GM20000 (cell line): ENCODE measurements at places on chromosomes 12 and 14.

GRCh38 chr12:56224954-56225353 lies 812 bp downstream of the NABP2 start:
- DNase-seq: peak; percentile 15

DNA sequence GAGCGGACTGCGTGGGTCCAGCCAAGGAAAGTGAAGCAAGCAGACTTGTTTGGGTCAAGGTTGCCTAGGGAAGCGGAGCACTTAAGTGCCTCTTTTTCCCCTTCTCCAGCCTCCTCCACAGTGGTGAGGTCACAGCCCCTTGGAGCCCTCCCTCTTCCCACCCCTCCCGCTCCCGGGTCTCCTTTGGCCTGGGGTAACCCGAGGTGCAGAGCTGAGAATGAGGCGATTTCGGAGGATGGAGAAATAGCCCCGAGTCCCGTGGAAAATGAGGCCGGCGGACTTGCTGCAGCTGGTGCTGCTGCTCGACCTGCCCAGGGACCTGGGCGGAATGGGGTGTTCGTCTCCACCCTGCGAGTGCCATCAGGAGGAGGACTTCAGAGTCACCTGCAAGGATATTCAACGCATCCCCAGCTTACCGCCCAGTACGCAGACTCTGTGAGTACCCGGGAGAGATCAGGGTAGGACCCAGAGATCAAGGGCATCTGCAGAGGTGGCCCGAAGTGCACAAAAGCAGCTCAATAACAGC lies at the start of gene TSHR:
Gene TSHR (plus strand): TSS at position 206 of the 526 bp plus-strand sequence. CDS start 60 bp downstream, at position 266.
- no peak for DNase-seq

GRCh38 chr12:56007564-56008559 lies 10.8 kb downstream of the SUOX start:
- peak; percentile 87 for DNase-seq

DNA sequence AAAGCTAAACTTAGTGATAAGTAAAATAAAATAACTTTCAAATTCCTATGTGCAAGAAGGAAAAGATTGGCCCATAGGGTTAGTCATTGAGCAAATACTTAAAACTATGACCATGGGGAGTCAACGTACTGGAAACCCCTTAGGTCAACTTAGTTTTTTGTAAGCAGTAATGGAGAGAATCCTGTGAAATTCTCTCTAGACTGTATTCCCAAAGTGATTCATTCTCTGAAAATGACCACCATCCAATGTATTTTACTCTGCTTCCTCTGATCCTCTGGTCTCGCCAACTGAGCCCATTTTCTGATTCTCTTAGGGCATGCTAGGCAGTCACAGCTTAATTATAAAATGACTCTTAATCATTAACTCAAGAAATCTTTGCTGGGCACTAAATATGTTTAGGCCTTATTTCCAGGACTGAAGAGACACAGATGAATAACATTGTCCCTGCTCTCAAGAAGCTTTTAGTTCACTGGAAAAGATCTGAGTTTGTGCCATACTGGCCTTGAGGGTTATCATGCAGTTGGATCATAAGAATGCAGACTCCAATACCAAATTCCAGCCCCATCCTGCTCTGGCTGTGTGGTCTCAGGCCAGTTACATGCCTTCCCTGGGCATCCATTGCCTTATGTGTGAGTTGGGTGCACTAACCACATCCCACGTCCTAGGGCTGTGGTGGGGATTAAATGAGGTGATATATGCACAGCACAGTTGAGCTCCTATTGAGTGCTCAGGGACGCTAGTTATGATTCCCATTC lies 732.4 kb downstream of the AACS start:
- no peak for DNase-seq

DNA sequence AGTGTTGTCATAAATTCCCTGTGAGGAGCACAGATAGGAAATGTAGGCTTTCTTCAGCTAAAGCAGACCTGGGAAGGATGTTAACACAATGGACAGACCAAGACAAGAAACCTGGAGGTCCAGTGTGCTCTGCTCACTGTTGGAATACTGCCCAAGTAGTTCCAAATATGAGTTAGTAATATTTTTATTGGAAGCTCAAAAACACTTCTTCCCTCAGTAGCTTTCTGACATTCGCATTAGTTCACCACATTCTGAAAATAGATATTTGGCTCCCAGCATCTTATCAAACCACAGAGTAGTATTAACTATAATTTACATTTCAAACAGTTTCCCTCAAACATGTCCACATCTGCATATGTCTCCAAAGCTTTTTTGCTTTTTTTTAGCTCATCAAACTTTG lies 74.8 kb upstream of the PYGL start:
- DNase-seq: no peak

DNA sequence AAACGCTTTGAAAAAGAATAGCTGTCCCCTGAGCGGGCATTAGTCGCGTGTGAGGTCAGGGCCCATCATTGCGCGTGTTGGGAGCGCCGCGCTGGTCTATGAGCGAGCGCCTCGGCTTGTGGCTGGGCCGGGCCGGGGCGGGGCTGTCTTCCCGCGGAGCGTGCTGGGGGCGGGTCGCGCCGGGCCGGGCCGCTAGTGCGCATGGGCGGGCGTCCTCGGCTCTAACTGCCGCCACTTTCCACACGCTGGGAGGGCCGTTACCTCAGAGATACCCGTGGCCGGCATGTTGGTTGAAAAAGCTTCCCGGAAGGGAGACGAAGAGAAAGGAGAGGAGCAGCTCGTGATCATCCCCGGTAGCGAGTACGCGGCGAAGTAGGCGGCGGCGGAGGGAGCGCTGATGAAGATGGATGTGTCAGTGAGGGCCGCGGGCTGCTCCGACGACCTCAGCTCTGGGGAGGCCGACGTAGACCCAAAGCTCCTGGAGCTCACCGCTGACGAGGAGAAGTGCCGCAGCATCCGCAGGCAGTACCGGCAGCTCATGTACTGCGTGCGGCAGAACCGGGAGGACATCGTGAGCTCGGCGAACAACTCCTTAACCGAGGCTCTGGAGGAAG lies at the start of gene EID3:
Gene EID3 (plus strand): TSS at position 202 of the 614 bp plus-strand sequence. CDS start 196 bp downstream, at position 398.
- peak; percentile 89 for DNase-seq

GRCh38 chr12:9588749-9589148 lies 19.0 kb downstream of the KLRB1 start:
- no peak for DNase-seq

- no peak for DNase-seq
Measured at GRCh38 chr12:69533844-69534243, 51.4 kb upstream of the CCT2 start.

DNA sequence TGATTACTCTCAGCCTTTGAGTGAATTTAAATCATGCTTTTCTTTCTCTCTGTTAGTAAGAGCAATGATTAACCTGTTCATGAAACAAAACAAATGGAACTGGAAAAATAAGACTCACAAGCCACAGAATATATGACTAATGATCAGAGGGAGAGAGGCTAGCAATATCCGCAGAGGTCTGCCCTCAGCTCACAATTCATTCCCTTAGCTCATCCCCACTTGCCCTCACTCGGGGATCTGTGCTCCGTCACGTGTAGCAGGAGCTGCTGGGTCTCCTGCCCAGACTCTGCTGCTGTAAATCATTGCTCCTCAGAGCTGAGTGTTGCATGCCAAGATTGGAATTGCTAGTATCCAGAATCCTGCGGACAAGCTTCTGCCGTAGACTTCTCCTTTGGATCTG lies 53.1 kb upstream of the GNG2 start:
- no peak for DNase-seq

GRCh38 chr12:121990692-121991603 lies 30.7 kb upstream of the BCL7A start:
- peak; percentile 76 for DNase-seq

GRCh38 chr14:77302926-77303325 lies 17.8 kb downstream of the POMT2 start:
- no peak for DNase-seq

GRCh38 chr12:15846887-15847286 lies 35.3 kb upstream of the STRAP start:
- DNase-seq: no peak

- DNase-seq: no peak
Measured at GRCh38 chr12:26279091-26279490, 83.7 kb downstream of the SSPN start.

GRCh38 chr14:76784881-76785280 lies 23.6 kb downstream of the VASH1 start:
- DNase-seq: peak; percentile 87

GRCh38 chr12:118166946-118167345 lies 31.0 kb downstream of the PEBP1 start:
- peak; percentile 77 for DNase-seq

DNA sequence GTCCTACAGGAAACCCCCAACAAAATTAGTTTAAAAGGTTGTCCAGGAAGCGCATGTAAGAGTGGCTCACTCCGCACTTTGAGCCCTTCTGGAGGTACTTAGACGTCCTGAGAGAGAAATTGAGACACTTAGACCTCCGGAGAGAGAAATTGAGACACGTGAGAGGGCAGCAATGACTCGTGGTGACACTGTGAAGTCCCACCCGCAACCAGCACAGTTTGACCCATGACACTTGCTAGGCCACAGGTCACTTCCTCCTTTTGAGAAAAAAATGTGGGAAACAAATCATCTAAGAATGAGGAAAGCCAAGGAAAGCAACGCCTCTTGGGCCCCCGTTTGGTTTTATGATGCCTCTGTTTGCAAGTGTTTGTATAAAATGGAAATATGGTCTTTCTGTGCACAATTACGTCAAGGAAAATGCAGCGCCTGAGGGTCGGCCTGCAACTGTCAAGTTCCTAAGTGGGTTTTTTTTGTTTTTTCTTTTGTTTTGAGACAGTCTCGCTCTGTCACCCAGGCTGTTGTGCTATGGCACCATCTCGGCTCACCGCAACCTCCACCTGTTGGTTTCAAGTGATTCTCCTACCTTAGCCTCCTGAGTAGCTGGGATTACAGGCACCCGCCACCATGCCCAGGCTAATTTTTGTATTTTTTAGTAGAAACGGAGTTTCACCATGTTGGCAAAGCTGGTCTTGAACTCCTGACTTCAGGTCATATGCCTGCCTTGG lies 13.6 kb upstream of the CDCA4 start:
- DNase-seq: no peak

DNA sequence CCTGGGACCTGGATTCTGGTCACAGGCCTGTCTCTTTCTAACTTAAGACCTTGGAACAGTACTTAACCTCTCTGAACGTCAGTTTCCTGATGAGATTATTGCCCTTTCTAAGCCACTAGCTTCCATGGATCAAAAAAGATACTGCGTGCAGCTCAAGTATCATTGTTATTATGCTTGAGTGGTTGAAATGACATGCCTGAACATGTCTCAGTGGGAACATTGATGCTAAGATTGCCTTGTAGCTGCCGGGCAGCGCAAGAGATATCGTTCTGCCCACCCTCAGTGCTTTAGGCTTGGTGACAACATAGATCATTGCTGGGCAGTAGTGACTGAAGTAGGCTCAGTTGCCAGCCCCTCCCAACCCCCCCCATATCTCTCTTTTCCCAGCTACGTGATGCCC lies 131.9 kb downstream of the SMOC1 start:
- DNase-seq: no peak

GRCh38 chr12:48160807-48161206 lies 3.5 kb upstream of the ASB8 start:
- no peak for DNase-seq

- DNase-seq: no peak
Measured at GRCh38 chr12:108515916-108516315, 839 bp downstream of the FICD start.

- no peak for DNase-seq
Measured at GRCh38 chr14:34029921-34030334, 79.1 kb upstream of the EGLN3 start.

DNA sequence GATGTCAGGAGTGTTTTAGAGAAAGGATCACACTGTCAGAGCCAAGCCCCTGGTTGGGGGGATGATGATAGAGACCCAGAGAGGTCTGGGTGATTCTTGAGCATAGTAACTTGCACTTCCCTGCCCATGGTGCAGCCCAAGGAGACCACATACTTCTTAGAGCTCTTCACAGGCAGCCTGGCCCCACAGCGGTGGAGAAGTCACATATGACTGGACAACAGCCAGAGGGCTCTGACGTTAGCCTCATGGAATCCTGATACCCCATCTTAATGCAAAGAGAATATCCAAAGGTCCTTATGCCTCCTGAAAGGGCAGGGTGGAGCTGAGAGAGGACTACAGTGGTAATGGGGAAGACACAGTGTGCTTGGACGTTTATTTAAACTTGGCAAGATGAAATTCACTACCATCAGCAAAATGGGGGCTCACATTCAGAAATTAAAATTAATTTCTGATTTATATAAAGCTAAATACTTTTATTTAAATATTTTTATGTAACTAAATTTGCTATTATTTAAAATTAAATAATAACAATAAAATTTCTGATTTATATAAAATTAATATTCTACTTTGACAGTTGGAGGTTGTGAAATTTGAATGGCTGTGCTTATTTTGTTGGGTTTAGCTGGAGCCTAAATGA lies 131.3 kb downstream of the KTN1 start:
- no peak for DNase-seq

GRCh38 chr14:51092965-51093364 lies 1.9 kb downstream of the TRIM9 start:
- no peak for DNase-seq

DNA sequence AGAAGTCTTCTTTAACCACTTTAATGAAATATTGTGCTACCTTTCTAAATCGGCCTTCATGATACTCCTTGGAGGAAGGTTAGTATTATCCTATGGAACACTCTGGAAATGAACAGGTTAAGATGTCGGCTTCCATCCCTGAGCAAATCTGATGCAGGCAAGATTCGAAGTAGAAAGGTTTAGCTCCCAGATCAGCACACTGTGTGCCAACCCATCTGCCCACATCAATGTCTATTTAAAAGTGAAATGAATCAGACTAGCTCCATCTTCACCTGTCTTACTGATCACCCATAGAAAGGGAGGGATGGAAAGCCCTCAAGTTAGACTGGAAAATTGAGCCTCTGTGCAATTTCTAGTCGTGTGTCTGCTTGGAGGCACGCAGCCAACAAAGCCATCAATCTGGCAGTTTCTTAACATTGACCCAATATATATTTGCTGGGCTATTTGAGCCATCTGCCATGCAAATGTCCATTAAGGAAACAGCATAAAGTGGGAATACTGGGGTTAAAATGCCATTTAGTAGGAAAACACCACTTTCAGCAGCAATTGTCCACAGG lies 506.1 kb downstream of the RMST start:
- DNase-seq: no peak

DNA sequence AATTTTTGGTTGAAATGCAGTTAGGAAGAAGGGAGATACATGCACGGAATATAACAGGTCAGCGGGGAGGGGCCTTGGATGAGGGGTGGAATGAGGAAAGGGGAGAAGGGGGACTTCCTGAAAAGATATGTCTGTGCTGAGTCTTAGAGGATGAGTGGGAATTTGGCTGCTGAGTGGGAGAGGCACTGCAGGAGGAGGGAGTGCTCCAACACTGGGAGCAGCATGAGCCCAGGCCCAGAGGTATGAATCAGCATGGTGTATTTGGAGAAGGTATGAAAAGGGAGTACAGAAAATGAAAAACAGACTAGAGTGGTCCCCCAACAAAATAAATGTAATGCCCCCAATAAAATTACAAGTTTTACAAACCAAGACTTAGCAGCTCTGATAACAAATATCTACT lies 394.4 kb downstream of the IPO8 start:
- no peak for DNase-seq

DNA sequence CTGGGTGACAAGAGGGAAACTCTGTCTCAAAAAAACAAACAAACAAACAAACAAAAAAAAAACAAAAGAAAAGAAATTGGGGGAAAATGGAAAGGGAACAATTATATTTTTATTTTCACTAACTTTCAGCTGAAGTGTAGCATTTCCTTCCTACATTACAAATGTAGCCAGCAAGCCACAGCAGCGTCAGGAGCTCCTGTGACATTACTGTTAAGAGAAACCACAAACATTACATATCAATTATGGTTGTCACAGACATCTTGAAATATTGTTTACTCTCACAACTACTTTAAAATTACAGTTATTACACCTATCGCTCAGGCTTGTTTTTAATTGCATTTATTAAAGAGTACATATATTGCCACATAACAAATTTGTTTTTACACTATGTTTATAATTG lies 49.8 kb upstream of the SLC24A4 start:
- no peak for DNase-seq
